ENCODE measurements at places on chromosomes 2 and 18.

GRCh38 chr18:75262511-75262910 lies 51.9 kb downstream of the TSHZ1 start:
- no peak for DNase-seq

DNA sequence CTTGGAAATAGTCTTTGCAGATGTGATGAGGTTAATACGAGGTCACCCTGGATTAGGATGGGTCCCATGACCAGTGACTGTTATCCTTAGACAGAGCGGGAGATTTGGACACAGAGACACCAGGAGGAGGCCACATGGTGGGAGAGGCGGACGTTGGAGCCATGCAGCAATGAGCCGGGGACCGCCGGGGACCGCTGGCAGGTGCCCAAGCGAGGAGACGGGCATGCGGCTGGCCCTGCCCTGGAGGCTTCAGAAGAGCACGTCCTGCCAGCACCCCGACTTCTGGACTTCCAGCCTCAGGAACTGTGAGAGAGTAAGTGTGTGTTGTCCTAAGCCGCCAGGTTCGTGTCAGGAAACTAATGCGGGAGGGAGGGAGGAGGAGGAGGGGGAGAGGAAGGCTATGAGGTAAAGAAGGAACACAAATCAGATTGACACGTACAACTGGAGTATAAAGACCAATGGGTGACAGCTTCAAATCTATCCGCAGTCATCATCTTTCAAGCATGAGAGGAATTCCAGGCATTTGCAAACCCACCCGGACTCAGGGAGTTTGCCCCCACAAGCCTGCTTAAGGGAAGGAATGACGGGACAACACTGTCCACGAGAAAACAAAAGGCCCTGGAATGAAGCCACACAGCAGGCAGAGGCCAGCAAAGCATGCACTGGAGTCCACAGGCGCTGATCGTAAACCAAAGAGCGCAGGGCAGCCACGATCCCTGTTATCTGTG lies 11.6 kb upstream of the BOK start:
- no peak for DNase-seq

DNA sequence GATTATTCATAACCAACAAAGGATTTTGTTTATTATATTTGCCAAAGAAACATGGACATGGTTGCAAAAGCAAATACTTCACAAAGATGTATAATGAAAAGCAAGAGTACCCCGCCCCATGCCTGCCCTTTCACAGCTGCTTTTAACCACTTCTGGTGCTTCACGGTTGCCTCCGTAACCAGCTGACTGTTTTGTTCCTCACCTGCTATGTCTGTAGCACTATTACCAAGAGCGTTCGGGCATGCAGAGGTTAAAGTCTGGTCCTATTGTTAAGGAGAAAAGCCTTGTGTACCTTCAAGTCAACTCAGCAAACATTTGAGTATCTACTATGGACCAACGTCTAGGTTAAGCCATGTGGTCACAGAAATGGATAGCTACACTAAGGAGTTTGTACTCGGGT lies 115.2 kb upstream of the FOSL2 start:
- DNase-seq: no peak

- DNase-seq: no peak
Observed at GRCh38 chr2:9802576-9802993, 40.7 kb upstream of the TAF1B start.

DNA sequence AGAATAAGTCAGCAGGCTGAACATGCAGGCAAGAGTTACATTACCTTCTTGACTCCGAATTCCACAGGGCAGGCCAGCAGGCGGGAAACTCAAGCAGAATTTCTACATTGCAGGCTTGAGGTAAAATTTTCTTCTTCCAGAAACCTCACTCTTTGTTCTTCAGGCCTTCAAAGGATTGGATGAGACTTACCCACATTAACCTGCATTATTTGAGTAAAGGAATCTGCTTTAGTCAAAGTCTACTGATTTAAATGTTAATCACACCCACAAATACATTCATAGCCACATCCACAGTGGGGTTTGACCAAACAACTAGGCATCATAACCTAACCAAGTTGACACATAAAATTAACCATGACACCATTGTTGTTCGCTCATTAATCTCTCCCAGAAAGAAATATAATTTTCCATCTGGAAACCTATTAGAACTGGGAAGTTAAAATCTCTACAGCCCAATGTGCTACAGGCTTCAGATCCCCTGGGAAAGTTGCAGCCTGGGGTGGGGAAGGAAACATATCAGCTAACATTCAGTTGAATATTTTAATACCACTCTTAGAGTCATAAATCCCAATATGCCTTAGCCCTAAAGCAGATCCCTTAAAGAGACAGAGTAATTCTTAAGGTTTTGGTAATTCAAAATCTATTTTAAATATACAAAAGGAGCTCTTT lies 468.2 kb upstream of the TNP1 start:
- no peak for DNase-seq

DNA sequence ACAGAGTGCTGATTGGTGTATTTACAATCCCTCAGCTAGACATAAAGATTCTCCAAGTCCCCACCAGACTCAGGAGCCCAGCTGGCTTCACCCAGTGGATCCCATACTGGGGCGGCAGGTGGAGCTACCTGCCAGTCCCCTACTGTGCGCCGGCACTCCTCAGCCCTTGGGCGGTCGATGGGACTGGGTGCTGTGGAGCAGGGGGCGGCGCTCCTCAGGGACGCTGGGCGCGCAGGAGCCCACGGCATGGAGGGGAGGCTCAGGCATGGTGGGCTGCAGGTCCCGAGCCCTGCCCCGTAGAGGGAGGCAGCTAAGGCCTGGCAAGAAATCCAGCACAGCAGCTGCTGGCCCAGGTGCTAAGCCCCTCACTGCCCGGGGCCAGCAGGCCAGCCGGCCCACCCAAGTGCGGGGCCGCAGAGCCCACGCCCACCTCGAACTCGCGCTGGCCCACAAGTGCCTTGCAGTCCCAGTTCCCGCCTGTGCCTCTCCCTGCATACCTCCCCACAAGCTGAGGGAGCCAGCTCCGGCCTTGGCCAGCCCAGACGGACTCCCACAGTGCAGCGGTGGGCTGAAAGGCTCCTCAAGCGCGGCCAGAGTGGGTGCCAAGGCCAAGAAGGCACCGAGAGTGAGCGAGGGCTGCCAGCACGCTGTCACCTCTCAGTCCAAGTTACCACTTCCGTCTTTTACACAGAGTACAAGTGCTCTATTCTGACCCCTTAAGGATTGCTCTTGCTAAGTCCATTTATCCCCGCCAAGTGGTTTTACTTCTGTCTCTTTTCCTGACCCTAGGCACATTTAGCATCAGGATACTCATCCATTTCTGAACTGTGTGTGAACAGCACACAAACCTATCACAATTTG lies 1.7 kb upstream of the RPE start:
- DNase-seq: no peak

GRCh38 chr2:202545523-202545922 lies 89.2 kb upstream of the FAM117B start:
- DNase-seq: no peak

GRCh38 chr18:49023938-49024803 lies 73.4 kb upstream of the SMAD7 start:
- no peak for DNase-seq

DNA sequence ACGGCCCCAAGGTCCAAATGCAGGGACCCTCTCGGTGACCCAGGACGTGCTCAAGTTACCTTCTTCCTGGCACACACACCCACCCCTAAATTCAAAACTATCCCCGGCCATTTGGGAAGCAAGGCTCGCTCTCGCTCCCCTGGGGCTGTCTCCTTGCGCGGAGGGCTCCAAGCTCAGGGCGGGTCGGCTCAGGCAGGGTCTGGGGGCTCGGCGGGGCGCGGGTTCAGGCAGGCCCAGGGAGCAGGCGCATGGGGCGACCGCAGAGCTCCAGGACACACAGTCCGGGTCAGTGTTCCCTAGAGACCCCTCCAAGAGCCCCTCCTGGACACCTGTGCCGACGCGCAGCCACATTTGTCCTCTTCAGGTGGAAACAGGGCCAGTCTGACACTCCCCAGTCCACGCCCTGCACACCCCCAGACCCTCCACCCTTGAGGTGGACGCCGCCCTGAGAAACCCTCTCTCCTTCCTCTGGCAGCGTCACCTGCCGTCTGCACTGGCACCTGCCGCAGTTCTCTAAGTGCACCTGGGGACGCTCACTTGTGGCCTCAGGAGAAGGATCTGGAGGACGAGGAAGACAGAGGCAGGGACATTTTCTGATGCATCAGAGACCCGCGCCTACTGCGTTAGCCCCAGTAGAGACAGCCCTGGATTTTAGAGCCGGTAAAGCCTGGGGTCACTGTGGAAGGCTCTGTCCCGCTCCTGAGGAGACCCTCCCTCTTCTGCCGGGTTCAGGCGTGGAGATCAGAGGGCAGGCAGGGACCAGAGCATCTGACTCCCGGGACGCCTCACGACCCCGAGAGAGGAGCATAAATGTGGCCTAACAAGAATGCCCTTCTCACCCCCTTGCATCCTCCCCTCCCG lies 138.8 kb downstream of the TWIST2 start:
- DNase-seq: no peak

GRCh38 chr2:24702800-24703199 lies 90.4 kb downstream of the PTRHD1 start:
- DNase-seq: no peak

- DNase-seq: no peak
Observed at GRCh38 chr2:37585295-37585908, 86.0 kb downstream of the CDC42EP3 start.

GRCh38 chr2:55011831-55012671 lies 38.2 kb downstream of the RTN4 start:
- DNase-seq: no peak

- DNase-seq: no peak
Observed at GRCh38 chr2:117942551-117942950, 71.3 kb downstream of the CCDC93 start.

DNA sequence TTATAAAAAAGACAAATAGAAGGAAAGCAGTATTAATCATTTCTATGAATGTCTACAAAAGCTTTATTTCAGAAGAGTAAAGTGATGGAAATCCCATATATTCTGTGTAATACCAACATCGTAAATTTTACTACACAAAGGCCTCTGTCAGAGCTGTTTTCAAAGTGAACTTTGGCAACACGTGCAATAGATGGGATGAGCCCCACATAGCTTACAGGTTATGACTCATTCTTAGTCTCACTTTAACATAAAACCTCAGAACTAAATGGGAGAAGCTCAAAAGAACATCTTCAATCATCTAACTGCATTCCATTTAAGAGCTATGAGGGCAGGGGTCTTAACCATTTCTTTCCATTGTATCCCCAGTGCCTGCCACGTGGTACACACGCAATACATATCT lies 11.5 kb downstream of the VPS4B start:
- no peak for DNase-seq

- no peak for DNase-seq
Observed at GRCh38 chr2:11175293-11175795, 20.1 kb downstream of the SLC66A3 start.

- DNase-seq: no peak
Observed at GRCh38 chr2:217418544-217418943, 558.7 kb upstream of the TNP1 start.

DNA sequence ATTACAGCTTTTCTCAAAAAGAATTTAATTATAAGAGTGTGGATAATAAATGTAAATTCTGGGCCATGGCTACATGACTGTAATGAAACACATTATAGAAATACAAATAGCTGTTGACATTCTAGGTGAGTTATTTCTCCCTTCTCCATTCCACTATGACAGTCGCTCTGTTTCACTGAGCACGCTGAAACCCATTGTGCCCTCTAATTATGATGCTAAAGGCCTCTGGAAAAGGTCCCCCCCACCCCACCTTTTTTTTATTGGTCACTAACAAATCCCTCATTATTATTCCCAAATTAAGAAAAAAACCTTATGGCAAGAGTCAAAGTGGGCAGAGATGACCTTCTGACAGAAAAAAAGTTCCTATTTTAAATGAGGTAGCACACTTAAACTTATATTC lies 285.0 kb upstream of the SIX3 start:
- no peak for DNase-seq

GRCh38 chr2:111632661-111633060 lies 251.3 kb downstream of the ANAPC1 start:
- DNase-seq: no peak

GRCh38 chr2:171889808-171890207 lies 4.2 kb downstream of the SLC25A12 start:
- DNase-seq: no peak

DNA sequence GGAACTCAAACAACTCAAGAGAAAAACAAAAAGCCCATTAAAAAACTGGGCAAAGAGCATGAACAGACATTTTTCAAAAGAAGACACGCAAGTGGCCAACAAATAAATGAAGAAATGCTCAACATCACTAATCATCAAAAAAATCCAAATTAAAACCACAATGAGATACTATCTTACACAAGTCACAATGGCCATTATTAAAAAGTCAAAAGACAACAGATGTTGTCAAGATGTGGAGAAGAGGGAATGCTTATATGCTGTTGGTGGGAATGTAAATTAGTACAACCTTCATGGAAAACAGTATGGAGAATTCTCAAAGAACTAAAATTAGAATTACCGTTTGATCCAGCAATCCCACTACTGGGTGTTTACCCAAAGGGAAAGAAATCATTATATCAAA lies 15.1 kb downstream of the LMAN1 start:
- DNase-seq: no peak

DNA sequence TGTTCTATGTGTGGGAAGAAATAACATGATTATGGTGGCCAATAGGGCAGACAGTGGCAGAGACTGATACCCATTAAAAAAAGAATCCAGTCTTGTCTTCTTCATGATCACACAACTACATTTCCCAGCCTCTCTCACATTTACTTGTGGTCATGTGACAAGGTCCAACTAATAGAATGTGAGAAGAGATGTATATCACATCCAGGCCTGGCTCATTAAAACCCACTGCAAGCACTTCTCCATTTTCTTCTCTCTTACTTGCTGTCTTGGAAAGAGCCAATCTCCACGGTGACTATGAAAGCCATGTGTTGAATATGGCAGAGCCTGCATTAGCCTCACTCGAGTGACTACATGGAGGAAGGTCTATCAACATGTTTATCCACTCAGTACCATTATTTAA lies 306.2 kb upstream of the ZEB2 start:
- DNase-seq: no peak

- DNase-seq: no peak
Observed at GRCh38 chr2:3527886-3528785, 8.8 kb upstream of the ADI1 start.

GRCh38 chr18:3304832-3305231 lies 42.9 kb downstream of the MYL12B start:
- no peak for DNase-seq

GRCh38 chr18:11674119-11674518 lies 14.9 kb upstream of the GNAL start:
- no peak for DNase-seq

DNA sequence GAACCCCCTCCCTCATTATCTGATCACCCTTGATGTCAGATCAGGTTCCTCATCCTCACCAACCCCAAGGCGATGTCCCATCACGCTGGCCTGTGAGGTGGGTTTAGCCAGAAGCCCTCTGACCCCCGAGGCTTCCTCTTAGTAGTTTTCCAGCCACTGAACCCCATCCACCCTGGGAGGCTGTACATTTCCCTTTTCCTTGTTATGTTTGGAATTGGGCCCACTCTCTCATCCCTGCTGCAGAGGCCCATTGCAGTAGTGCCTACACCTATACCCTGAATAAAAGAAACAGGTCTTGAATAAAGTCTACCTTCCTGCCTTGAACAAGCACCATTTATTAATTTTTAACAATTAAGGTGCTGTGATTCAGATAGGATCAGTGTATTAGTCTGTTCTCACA lies 80.1 kb downstream of the NCAPH start:
- DNase-seq: no peak

GRCh38 chr2:139805441-139805840 lies 1025.3 kb upstream of the NXPH2 start:
- DNase-seq: no peak

Data from cortex of kidney (tissue), 1 donor.